Natural killer cell treated with Interleukin-12 subunit alpha and Interleukin-12 subunit beta and Interleukin-15 and Interleukin-18, amount 100 ng/mL, for 72 hours (primary cell): ENCODE measurements at places on chromosomes 2 and 18. TPM values are rescaled to one million over a fixed set of nuclear protein-coding genes. Genes with fewer than 3 reads are reported as not detected.

The ZNF385B gene
- not detected for total RNA-seq

GRCh38 chr2:7992612-7993602 lies 688.9 kb upstream of the ID2 start:
- no peak for DNase-seq

DNA sequence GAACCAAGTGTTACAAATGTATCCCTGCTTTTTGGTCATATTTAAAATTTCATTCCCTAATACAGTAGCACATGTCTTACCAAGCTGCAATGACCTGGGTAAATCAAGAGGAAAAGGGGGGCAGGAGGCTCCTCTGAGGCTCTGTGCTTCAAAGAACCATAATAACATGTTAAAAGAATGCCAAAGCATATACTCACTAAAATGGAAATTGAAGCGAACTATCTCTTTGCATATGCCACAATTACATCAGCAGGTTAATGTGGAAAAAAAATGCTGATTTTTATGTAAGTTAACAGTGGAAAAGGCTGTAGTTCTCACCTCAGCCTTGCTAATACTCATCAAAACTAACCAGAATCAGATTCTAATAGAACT lies 37.5 kb upstream of the NCKAP5 start:
- no peak for DNase-seq

- DNase-seq = no peak
These were observed 11.6 kb downstream of the BMPR2 start for GRCh38 chr2:202387608-202388342.

DNA sequence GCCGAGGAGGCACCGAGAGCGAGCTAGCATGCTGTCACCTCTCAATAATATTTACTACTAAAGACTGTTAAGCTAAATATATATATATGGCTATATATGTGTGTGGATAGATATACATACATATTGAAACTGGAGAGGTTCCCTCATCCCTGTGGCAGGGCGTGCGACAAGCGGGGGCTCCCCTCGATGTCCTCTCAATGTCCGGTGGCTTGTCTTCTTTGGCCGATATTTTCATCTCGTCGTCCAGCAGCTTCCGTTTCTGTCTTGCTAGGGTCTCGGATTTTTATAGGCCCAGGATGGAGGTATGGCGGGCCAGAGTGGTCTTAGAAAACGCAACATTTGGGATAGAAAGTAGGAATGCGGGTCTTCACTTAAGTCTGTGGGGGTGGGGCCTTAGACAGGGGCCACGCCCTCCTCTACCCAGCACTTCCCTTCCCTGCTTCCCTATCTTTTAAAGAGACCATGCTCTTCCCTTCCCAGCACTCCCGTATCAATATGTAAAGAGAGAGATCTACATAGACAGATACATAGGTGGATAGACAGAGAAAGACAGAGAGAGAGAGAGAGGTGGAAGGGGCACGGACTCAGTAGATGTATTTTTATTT lies 866.8 kb downstream of the DSC3 start:
- no peak for DNase-seq

The KDM3A gene
- 74.3 TPM for total RNA-seq

The IL1F10 gene
- total RNA-seq = not detected

- DNase-seq = no peak
These were observed 313.8 kb upstream of the MMADHC start for GRCh38 chr2:149901231-149901859.

GRCh38 chr2:122203523-122203922 lies 448.1 kb downstream of the TSN start:
- DNase-seq = no peak

DNA sequence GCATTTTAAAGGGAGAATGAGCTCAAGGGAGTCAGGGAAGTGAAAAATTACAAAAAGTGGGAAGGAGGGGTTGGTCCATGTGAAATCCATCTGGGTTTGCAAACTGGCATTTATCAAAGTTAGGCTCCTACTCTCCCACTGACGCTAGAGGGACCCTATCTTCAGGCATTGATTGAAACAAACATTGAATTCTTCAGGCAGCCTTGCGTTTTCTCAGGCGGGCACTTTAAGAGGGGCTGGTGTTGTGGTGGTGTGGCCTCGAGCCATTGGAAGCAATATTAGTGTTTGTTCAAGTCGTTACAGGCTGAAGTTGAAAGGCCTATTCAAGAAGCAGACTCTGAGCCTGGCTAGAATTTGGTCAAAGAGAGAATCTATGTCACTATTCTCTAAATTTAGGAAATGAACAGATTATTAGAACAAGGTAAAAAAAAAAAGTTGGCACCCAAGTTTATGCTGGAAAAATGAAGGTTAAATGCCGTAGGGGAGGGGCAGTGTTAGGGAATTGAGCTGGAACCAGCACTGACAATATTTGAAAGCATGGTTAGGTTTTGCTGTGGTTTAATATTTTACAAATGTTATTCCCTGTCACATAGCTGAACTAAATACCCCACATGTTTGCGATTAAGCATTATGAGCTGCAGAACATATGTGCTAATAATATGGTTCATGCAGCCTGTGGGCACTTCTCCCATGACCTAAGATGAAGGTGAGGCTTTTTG lies 36.8 kb downstream of the STON1 start:
- DNase-seq = no peak

GRCh38 chr18:28124131-28125029 lies 52.5 kb downstream of the CDH2 start:
- no peak for DNase-seq

GRCh38 chr2:85733121-85733960 lies 20.4 kb upstream of the ATOH8 start:
- no peak for DNase-seq

- DNase-seq = no peak
These were observed 143.1 kb downstream of the SETBP1 start for GRCh38 chr18:44823782-44824181.

GRCh38 chr2:147110317-147110716 lies 734.5 kb upstream of the ACVR2A start:
- DNase-seq = no peak

DNA sequence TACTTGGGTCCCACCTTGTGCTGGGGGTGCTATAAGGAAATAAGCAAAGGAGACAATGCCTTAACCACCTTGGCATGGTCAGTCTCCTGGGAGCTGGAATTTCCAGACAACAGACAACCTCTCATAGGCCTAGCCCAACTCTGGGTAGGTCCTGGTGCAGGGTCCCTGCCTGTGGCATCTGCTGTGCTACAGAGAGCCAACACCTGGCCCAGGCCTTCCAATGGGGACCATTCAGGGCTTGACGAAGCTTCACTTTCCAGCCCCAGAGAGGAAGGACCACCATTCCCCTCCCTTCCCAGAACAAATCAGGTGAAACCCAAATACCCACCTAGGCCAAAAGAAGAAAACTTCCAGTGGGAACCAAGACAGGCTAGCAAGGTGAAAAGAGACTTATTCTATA lies 82.8 kb downstream of the SMAD7 start:
- DNase-seq = no peak

The ABCA12 gene
- total RNA-seq = not detected

GRCh38 chr2:102544182-102544581 lies 71.2 kb downstream of the SLC9A4 start:
- DNase-seq = no peak

DNA sequence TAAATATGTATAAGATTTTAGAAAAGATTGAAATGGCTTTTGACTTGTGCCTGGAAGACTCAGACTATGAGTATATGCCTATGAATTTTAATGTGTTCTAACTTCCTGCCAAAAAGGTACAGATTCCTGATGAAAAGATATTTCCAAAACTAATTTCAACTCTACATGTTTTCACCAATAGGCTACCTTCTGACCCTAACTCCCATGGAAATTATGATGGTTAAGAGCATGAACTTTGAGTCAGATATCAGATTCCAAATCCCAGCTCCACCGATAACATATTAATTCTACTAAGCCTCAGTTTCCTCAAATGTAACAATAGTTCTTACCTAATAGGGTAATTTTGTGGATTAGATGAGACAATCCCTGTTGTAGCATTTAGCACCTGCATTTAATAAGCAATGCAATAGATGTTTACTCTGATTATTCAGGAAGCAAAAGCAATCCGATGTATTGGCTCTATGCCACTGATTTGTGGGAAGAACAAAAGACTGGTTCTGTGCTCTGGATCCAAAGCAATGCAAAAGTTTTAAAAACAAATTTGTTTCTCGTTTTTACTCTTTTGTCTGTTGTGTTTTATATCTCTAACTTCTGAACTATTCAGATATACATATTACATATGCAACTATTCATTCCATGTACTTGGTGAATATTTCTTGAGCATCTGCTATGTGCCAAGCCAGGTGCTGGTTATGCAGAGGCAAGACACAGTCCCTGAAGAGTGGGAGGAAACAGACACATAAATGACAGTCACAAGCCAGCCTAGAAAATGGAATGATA lies 115.4 kb downstream of the GATA6 start:
- DNase-seq = no peak

DNA sequence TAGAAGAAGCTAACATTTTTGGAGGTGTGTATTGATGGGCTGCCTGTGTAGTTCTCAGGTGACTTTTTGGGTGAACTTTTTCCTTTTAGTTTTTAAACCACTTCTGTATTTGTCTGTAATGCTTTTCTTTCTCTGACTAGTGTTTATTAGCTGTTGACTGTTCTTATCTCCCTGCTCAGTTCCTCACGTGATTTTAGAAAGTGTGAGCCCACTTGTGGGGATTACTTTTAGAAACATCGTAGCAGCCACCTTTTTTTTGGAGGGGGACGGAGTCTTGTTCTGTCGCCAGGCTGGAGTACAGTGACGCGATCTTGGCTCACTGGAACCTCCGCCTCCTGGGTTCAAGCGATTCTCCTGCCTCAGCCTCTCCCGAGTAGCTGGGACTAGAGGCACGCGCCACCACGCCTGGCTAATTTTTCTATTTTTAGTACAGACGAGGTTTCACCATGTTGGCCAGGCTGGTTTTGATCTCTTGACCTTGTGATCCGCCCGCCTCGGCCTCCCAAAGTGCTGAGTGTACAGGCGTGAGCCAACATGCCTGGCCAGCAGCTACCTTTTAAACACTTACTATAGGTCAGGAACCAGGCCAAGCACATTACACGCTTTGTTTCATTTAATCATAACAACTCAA lies 9.2 kb upstream of the CDKL4 start:
- DNase-seq = no peak

- no peak for DNase-seq
These were observed 757.8 kb downstream of the TRIB2 start for GRCh38 chr2:13474538-13474937.

The EGR4 gene
- not detected for total RNA-seq

DNA sequence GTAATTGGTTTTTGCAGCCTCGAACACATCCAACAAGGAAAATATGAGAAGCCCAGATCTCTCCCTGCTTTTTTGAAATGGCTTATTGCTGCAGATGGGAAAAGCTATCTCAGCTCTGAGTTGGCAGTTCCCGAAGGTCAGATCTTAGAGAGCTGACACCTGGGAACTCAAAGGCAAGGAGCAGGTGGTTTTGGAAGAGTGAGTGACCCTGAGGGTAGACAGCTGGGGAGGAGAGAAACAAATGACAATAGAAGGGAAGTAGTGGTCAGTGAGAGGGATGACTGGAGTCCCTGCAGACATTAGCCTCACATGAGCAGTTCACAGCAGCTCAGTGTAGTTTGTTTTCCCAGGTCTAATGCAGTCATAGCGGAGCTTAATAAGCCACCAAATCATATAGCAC lies 317.9 kb downstream of the STK39 start:
- DNase-seq = no peak

DNA sequence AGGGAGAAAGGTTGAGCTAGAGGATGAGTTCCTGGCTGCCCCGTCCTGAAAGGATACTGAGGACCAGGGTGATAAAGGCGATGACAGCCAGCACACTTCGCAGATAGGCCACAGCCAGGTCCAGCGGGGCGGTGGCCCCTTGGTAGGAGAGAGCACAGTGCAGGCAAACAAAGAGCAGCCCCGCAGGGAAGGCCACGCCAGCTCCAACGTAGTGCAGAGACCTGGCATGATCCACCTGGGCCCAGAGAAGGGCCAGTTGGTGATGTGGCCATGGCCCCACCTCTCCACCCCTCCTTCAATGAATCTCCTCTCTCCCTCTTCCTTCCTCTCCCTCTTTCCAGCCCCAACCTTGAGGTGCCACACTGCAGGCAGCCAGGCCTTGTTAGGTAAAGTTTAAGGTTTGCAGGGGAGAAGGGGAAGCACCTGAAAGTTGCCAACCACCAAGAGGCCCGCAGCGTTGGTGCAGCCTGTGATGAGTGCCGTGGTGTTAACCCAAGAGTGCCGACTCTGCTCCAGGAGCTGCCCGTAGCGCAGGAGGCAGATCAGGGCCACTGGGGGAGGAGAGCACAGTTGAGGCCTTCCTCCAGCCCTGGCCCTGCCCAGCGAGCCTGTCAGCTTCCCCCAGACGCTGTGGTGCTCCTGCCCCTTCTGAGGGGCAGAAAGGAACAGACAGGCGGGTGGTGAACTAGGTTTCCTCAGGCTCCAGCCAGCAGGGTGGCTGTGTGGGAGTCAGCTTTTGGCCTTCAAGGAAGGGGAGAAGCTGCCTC lies 2.8 kb downstream of the TMEM150A start:
- DNase-seq = peak; percentile 23

GRCh38 chr2:210798180-210798579 lies 241.8 kb downstream of the CPS1 start:
- DNase-seq = no peak

The GNAL gene
- total RNA-seq = 1.2 TPM

- DNase-seq = no peak
These were observed 337.4 kb upstream of the ID2 start for GRCh38 chr2:8344144-8345097.
